ENCODE measurements at places on chromosomes 11 and 22.

GRCh38 chr11:18707811-18708340, 9.3 kb downstream of the TMEM86A start:
- no peak for DNase-seq

DNA sequence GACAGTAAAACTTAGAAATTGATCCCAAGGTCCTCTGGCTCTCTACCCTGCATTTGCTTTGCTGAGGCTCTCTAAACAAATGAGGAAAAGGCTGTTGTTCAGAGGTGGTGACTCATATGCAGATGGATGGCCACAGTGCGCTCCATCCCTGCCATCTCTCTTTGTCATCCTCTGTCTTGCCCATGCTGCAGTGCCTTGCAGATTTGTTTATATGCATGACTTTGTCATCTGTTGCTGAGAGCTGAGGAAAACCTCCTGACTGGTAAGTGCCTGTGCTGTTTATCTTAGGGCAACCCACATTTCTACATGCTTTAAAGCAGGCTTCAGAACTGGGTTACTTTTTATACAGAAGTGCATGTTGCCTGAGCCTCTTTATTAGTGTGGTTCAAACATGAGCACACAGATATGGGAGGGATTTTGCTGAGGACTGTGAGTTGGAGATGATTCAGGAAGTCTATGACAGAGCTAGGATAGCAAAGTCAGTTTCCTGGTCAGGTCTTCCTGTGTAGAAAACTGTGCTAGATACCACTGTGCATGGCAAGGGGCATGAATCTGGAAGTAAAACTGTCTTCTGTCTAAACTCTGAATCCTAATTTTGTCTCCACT, 57.4 kb downstream of the JAM3 start:
- DNase-seq: no peak

DNA sequence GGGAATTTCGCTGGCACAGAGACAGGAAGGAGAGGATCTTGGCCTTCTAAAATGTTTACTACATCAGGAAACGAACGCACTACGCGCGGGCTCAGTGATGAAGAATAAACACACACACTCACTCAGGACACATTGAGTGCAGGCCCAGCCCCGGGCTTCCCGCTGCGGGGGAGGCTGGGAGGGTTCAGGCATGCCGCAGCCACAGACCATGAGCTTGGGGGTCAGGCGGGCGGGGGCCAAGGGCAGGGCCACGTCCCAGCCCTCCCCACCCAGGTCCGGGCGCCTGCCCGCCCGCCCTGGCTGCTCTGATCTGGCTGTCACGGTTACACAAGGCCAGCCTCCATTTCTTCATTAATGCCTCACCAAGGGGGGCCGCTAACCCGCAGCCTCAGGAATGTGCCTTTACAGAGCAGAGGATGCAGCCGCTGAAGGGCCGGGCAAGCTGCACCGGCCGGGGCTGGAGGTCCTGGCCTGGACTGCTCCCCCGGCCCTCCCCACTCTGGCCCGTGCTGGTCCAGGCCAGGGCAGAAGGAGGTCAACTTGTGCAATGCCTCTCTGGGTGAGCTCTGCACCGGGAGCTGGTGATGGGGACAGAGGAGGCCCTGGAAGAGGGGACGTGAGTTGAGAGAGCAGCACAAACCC, 41.7 kb downstream of the IGF2 start:
- no peak for DNase-seq

GRCh38 chr11:91563176-91563575, 661.4 kb upstream of the FAT3 start:
- DNase-seq: no peak

DNA sequence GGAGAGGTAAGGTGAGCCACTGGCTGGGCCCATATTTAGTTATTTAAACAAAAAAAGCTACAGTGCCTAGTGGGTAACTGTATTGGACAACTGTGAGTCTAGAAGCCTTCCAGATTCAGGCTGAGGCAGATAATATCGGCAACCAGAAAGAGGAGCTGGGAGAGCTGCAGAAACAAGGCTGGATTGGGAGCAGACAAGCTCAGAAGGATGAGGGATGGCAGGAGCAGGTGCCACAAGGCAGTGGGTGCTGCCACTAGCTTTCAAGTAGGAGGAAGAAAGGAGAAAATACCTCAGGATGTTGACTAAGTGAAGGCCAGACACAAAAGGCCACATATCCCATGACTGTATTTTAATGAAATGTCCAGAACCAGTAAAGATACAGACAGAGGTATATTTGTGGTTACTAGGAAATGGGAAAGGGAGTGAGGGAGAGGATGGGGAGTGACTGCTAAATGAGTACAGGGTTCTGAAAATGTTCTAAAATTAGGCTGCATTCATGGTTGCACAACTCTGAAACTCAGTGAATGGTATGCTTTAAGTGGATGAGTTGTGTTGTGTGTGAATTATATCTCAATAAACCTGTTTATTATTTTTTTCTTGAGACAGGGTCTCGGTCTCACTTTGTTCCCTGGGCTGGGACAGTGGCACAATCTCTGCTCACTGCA, 11.8 kb upstream of the RAPSN start:
- no peak for DNase-seq

GRCh38 chr11:60420015-60420414, 9.4 kb upstream of the MS4A5 start:
- DNase-seq: no peak

DNA sequence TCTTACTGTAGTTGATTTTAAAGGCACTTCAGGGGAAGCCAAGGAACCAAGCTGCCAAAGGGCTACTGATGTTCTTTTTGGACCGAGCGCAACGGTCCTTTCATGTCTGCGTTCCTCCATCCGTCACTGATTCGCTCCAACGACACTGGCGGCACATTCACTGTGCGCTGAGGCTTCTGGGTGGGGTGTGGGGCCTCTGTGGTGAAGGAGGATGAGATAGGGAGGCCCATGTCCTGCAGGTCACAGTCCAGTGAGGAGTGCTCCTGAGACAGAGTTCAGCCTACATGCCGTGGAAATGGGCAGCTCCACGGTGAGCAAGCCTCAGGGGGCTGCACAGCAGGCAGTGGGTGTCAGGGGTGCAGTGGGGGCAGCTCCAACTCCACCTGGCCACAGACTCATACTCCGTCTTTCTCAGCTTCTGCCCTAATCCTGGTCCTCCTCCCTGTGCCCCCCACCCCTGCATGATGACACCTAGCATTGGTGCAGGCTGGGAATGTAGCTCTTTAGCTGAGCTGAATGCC, 87.8 kb upstream of the SHANK2 start:
- DNase-seq: no peak

GRCh38 chr11:73997120-73997770, 11.6 kb downstream of the UCP3 start:
- no peak for DNase-seq

Measured in T-helper 9 cell (primary cell).